Activated T-cell treated with anti-CD3 and anti-CD28 coated beads, Interleukin-2, amount 50 U/mL, for 72 hours (primary cell): ENCODE measurements at places on chromosomes 2 and 18. TPM values are rescaled to one million over a fixed set of nuclear protein-coding genes. Genes with fewer than 3 reads are reported as not detected.

GRCh38 chr2:84649487-84650142 lies 133.3 kb downstream of the DNAH6 start:
- DNase-seq = no peak

The DSG3 gene
- not detected for total RNA-seq

DNA sequence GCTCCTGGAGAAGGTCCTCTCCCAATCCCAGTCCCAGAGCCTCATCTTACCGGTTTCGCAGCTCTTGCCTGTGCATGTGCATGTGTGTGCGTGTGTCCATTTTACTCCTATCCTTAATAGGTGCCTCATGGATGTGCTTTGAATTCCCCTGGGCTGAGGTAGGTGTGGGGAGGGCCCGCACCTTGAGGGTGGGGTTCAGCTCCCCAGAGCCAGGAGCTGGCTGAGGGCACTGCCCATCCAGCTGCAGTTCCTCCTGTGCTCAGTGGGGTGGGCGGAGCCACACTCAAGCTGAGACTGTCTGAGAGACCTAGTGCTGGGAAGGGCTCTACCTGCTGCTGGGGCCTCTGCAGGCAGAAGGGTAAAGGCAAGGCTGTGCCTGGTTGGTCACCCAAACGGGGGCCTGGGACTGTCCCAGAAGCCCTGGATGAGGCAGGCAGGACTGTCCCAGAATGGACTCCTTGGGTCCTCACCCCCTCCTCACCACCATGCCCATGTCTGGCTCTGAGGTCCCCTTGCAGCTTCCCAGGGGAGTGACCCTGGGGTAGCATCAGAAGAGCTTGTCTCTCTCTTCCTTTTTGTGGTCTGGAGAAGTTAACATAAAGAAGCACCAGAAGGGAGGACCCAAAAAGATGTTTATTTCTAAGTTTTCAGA lies 8.9 kb downstream of the GDF7 start:
- no peak for DNase-seq

The SCN2A gene
- 0.12 TPM for total RNA-seq

- DNase-seq = no peak
Measured at GRCh38 chr2:197007716-197008628, 81.5 kb upstream of the PGAP1 start.

The AQP12B gene
- not detected for total RNA-seq

DNA sequence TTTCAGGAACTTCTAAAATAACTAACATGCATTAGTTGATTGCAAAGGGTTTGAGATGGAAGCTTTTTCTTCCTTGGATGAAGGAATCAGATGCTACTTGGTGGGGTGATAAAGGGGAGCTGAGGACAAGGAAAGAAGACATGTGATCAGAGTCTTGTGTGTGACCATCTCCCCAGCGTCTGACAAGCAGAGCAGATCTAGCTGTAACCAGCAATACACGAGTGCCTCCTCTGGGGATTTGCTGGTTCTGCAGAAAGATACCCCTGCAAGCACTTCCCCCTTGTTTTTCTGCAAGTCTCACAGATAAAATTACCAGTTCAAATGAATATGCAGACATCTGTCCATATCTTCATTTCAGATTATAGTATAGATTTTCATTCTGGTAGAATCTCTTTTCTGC lies 2.7 kb downstream of the CDH7 start:
- no peak for DNase-seq

GRCh38 chr2:120622159-120622869 lies 113.4 kb upstream of the GLI2 start:
- no peak for DNase-seq

GRCh38 chr18:41747723-41748242 lies 207.3 kb upstream of the PIK3C3 start:
- DNase-seq = no peak

DNA sequence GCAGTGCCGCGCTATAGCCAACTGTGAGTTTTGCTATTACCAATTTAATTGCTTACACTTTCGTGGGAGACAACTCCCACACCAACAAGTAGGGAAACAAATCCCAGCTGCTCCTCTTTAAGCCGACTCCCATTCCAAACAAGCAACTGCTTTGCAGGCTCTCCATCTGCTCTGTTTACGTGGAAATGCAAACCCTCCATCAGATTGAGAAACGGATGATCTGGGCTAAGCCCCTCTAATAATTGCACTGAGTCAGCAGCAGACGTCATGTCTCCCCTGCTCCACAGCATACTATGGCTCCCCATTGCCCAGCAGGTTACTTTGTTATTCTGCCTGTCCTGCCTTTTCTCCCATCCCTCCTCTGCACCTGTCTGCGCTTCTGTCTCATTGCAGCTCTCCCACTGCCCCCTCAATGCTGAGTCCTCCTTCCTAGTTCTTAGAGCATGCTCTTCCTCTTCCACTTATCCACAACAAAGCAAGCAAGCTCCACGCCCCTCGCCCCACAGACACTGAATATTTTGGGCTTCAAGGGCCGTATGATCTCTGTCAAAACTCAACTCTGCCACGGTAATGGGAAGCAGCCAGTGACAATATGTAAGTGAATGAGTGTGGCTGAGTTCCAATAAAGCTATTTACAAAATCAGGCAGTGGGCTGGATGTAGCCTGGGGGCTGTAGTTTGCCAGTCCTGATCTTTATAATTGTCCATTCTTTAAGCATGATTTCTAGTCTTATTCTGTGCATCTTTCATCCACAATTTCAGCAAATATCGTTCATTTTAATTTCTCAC lies 39.5 kb upstream of the ARL4C start:
- no peak for DNase-seq

DNA sequence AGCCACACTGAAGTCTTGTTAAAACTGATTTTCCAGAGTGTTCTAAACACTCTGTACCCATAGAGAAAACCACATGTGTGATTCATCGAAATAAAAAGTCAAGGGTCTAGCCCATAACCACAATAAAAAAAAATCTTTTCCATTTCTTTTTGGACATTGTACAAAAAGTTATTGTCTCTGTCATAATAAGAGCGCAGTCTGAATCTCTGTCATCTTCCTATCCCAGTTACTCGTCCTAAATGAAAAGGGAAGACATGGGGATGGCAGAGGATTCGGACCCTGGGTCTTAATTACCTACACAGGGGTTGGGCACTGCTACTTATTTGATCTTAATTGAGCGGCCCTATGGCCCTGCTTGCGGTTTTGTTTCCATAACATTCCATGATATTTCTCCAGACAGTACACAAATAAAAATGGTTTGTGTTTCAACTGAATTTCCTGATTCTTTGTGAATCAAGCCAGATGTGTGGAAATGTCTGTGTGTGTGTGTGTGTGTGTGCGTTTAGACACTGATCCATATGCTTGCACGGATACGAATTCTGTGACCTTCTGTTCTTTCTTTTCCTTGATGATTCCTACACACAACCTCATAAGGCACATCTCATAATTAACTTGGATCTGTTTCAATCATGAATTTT lies 133.4 kb upstream of the SPATS2L start:
- DNase-seq = no peak

The HSPE1 gene
- total RNA-seq = 64.9 TPM

- no peak for DNase-seq
Measured at GRCh38 chr18:61784834-61785233, 108.0 kb downstream of the RNF152 start.

- DNase-seq = no peak
Measured at GRCh38 chr2:96262306-96262705, 3.5 kb downstream of the TMEM127 start.
